ENCODE measurements at places on chromosomes 4 and X.

- no peaks in the 10 kb centered on the region for H3K36me3 ChIP-seq
- no peak for DNase-seq
- no peak overlapping the region for H3K27ac ChIP-seq
- no peak overlapping the region for H3K4me3 ChIP-seq
- no peaks in the 10 kb centered on the region for H3K27me3 ChIP-seq
These were observed 32.1 kb downstream of the CCKAR start for GRCh38 chr4:26458157-26458561.

DNA sequence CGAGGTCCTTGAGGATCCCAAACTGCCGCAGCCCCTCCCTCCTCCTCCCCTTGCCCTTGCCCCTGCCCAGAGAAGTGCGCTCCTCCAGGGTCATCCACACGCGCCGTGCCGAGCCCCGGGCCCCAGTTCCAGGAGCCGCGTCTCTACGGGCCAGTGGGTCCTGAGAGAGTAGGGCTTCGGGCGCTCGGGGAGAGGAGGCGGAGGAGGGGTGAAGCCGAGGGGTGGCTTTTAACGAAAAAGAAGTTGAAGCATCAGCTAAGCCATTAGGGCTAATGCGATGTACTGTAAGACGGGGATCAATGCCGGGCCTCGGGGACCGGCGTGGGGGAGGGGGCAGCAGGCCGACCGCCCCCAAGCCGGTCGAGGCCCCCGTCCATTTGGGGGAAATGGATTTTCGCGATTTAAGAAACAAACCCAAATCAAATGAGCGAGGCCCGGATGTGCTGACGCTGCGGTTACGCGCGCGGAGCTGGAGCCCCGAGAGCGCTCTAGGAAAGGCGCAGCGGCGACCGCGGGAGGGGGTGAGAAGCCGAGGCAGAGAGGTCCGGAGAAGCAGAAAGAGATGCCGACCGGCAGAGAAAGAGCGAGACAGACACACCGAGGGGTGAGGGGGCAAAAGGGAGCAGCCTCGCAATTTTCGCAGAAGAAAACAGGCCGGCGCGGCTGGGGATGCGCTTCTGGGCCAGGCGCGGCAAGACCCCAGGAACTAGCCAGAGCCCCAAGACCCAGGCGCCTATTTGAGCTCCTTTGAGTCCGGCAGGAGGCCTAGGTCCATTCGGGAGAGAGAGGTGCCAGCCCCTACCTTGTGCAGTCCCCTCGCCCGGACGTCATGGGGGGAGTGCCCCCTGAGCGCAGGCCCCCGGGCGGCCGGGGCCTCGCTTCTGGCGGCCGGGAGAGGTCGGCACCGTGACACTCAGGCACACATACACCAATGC is 13.6 kb downstream of the HMX1 start:
- no peaks in the 10 kb centered on the region for H3K36me3 ChIP-seq
- H3K4me1 ChIP-seq, result peaks cover 25% of the 10 kb centered on the region
- DNase-seq, result no peak
- H3K27me3 ChIP-seq, result peaks cover 78% of the 10 kb centered on the region

DNA sequence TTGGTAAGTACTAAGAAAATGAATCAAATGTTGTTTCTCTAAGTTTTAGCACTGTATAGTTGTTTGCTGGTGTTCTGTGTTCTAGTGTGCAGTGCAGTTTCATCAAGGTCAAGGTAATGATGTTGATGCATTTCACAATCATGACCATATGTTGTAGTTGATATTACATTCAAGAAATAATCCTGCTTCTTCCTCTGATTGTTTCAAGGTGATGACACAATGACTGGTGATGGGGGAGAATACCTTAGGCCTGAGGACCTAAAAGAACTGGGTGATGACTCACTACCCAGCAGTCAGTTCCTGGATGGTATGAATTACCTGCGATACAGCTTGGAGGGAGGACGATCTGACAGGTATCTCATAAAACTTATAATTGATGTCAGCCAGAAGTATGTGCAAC is 261.6 kb downstream of the ANK2 start:
- H3K36me3 ChIP-seq, result no peaks in the 10 kb centered on the region
- no peak overlapping the region for H3K27ac ChIP-seq
- H3K4me3 ChIP-seq, result no peak overlapping the region
- no peaks in the 10 kb centered on the region for H3K27me3 ChIP-seq
- no peaks in the 10 kb centered on the region for H3K4me1 ChIP-seq
- DNase-seq, result peak; percentile 9

GRCh38 chr4:76688619-76689144 is 209.3 kb downstream of the SOWAHB start:
- H3K36me3 ChIP-seq, result no peaks in the 10 kb centered on the region
- H3K27me3 ChIP-seq, result no peaks in the 10 kb centered on the region
- no peaks in the 10 kb centered on the region for H3K4me1 ChIP-seq

DNA sequence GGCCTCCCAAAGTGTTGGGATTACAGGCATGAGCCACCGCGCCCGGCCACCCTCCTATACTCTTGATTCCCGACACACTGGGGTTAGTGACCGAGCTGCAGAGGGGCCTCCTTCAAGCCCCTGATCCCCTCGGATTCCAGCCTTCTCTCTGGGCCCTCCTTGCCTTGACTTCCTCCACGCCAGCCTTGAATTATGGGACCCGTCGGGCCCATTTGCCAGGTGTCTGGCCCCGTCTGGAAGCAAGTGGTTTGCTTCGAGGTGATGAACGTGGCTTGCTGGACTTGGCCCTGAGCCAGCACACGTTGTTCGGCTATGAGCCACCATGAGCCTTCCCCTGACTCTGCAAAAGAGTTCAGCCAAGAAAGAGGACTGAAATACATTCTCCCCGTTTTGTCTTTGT is 37.4 kb upstream of the GRPEL1 start:
- H3K4me1 ChIP-seq, result peaks cover 3% of the 10 kb centered on the region
- DNase-seq, result no peak
- no peak overlapping the region for H3K27ac ChIP-seq
- H3K4me3 ChIP-seq, result no peak overlapping the region
- H3K36me3 ChIP-seq, result no peaks in the 10 kb centered on the region

GRCh38 chr4:92304121-92304520 is 355 bp downstream of the GRID2 start:
- H3K27me3 ChIP-seq, result peaks cover 10% of the 10 kb centered on the region
- DNase-seq, result no peak
- no peak overlapping the region for H3K4me3 ChIP-seq
- H3K36me3 ChIP-seq, result no peaks in the 10 kb centered on the region
- peaks cover 5% of the 10 kb centered on the region for H3K4me1 ChIP-seq

GRCh38 chr4:77220828-77221613 is 64.0 kb downstream of the CCNG2 start:
- H3K36me3 ChIP-seq, result no peaks in the 10 kb centered on the region
- H3K4me1 ChIP-seq, result no peaks in the 10 kb centered on the region
- no peak overlapping the region for H3K27ac ChIP-seq
- H3K4me3 ChIP-seq, result no peak overlapping the region
- H3K27me3 ChIP-seq, result no peaks in the 10 kb centered on the region
- DNase-seq, result no peak

DNA sequence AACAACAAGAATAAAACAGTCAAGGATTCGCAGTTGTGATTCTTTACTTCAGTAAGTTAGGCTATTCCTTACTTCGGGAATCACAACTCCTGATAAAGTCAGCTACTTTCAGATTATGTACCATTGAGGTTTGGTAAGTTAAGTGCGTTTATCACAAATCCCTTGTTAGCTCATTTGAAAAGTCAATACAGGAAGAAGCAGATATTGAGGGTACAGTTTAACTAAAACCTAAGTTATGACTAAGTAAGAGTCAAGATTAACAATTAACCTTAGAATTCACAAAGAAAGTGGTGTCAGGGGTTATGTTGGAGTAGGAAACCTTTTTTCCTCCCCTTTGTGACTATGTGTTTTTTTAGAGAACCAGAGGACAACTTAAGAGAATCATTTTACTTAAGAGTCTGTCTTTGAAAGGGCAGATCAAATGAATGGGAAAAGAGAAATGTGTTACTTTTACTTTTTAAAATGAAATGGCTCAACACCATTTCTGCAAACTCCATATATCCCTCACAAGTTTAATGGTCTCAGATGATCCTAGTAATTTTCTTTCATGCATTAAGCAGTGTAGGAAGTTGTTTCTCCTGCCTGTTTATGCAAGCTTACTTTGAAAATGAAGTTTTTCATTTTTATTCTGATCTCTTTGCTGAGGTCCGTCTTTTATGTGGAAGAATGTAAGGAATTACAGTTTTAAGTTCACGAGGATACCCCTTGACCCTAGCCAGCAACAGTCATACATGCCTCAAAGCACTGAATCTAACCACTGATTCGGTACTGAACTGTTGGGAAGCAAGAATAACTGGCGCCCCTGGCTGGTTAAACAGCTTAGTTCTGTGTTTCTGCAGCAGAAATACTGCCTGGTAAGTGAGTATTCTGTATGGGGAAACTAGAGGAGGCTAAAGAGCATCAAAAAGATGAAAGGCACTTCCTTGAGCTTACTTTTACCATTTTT is 211.7 kb downstream of the SLC4A4 start:
- no peak for DNase-seq
- no peaks in the 10 kb centered on the region for H3K4me1 ChIP-seq
- no peaks in the 10 kb centered on the region for H3K27me3 ChIP-seq

GRCh38 chr4:144176476-144176875 is 36.0 kb upstream of the GYPA start:
- H3K4me3 ChIP-seq, result no peak overlapping the region
- H3K27me3 ChIP-seq, result no peaks in the 10 kb centered on the region
- no peaks in the 10 kb centered on the region for H3K36me3 ChIP-seq
- H3K4me1 ChIP-seq, result no peaks in the 10 kb centered on the region
- H3K27ac ChIP-seq, result no peak overlapping the region

DNA sequence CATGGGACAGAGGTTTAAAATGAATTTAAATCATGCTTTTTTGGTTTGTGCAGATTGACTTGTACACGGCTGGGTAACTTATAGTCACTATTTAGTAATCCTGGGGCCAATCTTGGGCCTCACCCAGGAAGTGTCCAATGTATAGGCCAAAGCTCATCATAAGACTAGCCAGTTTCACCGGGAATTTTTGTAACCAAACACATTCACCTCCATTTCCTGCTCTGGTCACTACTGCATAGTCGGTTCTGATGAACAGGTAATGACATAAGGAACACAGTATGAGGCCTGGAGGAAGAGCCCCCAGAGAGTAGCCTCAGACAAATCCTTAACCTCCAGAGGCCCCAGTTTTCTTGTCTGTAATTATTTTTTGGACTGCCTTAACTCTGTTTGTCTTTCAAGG is 81.9 kb downstream of the HPRT1 start:
- H3K27me3 ChIP-seq, result no peaks in the 10 kb centered on the region
- peaks cover 13% of the 10 kb centered on the region for H3K4me1 ChIP-seq
- no peaks in the 10 kb centered on the region for H3K36me3 ChIP-seq
- DNase-seq, result no peak
- H3K27ac ChIP-seq, result no peak overlapping the region

All from trophoblast cell (in vitro differentiated cells and primary cell).